ENCODE measurements at places on chromosomes 5 and 9. TPM values are rescaled to one million over a fixed set of nuclear protein-coding genes. Genes with fewer than 3 reads are reported as not detected.

The GM2A gene
- total RNA-seq: 11.5 TPM

The COX7C gene
- total RNA-seq: 438 TPM

The MAMDC4 gene
- 3.7 TPM for total RNA-seq

DNA sequence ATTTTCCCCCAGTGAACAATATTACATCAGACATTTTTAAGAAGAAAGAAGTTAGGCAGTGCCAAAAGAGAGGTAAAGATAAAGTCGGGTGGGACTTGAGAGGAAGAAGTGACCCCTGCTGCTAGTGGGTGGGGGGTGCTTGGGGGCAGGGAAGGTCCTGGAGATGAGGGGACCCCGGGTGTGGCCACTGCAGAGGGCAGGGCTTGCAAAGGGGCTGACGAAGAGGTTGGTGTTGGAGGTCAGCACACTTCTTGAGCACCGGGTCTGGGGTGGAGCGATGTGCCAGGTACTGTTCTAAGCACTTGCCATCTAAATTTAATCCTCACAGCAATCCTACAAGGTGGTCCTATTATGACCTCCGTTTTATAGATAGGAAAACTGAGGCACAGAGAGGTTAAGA lies 62.0 kb downstream of the AMBP start:
- no peak for DNase-seq

DNA sequence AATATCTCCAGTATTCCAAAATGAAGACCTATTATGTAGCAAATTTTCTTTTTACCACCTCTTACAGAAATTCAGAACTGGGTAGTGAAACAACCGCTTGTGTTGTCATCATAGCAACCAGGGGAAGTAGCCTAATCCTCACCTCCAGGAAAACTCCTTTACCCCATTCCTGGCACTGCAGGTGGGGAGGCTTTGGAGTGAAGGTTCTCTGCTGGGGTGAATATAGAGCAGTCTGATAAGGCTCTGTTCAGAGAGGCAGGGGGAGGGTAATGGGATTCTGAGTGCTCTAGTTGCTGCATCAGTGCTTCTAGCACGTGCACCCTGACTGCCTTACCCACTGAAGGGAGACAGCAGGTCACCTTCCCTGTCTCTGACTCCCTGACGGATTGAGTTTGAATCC lies 116.2 kb downstream of the MAN2A1 start:
- no peak for DNase-seq

All from T-cell (primary cell).